Activated CD4-positive, CD25-positive, alpha-beta regulatory T cell treated with anti-CD3 and anti-CD28 coated beads, Interleukin-2, amount 50 U/mL, for 16 hours (primary cell): ENCODE measurements at places on chromosomes 3 and 15.

DNA sequence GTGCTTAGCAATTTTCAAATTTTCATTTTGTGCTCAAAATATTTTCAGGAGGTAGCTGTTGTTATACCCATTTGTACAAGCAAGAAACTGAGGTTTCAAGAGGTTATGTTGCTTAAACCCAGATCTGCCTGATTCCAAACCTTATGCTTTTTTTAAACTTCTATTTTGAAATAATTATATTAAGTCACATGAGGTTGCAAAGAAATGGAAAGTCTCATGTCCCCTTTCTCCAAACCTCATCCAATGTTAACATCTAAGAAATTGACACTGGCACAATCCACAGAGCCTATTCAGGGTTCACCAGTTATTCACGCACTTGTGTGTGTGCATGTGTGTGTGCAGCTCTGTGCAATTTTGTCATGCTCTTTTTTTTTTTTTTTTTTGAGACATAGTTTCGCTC lies 35.1 kb downstream of the B3GNT5 start:
- DNase-seq, result no peak

GRCh38 chr3:72004749-72005292 lies 219.9 kb upstream of the PROK2 start:
- DNase-seq, result no peak

- DNase-seq, result no peak
Observed at GRCh38 chr3:46438831-46439230, 25.9 kb downstream of the LTF start.

GRCh38 chr3:168028086-168028485 lies 67.6 kb downstream of the GOLIM4 start:
- DNase-seq, result no peak

GRCh38 chr3:140472306-140473020 lies 205.4 kb upstream of the TRIM42 start:
- no peak for DNase-seq

DNA sequence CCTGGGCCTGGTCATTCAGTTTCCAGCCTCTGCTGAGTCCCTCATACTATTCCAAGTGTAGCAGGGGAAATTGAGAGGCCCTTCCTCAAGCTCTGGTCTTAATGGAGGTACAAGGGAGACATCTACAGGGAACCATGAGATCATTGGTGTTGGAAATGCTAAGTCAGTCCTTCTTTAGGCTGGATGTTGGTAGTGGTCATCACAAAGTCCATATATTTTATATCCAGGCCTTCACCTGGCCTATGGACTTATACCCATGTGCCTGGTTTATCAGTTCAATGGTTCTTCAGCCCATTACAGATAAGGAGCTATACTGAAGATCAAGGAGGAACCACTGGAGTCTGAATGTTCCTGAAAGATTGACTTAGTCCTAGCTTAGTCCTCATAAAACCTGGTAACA lies 135.0 kb downstream of the STAG1 start:
- DNase-seq, result no peak

DNA sequence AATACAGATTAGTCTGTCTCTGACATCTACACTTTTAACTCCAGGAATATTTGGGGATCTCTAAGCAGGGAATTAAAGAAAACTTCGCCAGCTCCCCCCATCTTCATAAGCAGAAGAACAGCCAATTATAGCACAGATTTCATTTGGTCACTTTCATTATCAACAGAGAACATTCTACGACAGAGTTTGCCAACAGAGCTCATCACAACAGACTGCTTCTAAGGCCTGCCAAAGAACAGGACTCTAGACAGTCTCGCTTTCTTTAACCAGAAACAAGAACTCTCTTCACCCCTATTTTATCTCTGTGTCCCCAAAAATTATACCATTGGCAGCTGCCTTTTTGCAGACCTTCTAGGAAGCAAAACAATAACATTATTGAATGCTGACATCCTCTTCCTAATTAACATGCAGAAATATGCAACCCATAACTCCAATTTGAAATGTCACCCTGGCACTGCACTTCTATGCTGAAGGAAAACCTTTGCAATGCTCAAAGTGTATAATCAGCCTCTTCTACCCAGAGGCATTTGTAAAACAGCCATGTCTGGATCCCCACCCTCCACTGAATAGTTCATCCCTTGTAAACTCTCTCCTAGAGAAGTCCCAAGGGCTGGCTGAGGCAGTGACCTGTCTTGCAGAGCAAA lies 552.8 kb downstream of the MAGI1 start:
- DNase-seq, result no peak

DNA sequence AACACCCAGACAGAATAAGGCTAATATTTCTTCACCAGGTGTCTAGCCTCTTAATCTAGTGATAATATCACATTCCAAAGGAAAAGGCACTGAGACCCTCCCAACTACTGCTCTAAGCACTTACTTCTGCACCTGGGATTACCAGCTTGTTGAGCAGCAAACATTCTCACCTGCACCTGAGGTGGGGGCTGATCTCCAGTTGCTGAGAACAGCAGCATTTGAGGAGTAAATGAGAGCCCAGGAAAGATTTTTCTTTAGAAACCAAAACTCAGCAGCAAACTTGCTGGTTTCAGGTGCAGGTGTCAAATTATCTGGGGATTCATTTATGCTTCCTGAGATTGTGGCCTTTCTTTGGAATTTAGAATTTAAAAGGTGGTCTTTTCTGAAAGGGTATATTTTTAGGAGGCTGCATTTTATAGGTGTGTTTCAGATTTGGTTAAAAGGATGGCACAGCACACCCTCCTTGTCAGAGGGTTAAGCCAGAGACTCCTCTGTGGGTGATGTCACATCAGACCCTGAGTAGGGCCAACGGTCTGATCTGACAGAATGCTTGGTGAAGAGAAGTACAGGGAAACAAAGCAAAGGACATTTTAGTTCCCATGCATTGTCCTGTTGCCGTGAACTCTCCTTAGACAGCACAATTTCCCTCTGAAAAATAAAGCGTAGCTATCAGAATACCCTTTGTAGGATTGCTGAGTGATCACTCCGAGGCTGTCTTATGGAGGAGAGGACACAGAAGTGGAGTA lies 411.0 kb upstream of the ATP11B start:
- DNase-seq, result no peak

DNA sequence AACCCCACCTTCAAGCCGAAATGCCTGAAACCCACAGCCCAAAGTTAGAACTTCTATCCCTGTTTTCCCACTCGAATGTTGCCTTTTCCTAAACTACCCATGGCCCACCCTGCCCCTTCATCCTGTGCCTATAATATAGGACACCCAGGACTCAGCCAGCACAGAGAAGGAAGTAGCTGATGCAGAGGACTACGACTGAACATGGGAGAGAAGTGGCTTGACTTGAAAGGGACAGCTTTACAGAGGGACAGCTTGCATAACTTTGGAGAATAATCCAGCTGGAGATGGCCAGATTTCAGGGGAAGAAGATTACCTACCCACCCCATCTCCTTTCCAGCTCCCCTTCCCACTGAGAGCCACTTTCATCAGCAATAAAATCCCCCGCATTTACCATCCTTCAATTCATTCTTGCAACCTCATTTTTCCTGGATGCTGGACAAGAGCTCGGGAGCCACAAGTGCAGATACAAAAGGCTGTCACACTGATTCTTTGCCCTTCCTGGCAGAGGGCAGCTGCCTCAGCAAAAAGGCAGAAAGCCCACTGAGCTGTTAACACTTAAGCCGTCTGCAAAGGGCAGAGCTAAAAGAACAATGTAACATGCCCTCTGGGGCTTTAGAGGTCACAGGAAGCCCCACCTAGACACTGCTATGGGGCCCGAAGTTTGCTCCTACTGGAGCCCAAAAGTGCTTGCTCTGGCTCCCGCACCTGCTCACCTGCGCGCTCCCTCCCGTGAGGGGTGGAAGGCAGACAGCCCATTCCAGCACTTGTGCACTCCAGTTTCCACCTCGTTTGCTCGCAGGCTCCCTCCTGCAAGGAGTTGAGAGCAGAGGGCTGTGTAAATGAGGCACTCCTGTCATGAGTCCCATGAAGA lies 224.0 kb downstream of the TBC1D5 start:
- DNase-seq, result no peak

DNA sequence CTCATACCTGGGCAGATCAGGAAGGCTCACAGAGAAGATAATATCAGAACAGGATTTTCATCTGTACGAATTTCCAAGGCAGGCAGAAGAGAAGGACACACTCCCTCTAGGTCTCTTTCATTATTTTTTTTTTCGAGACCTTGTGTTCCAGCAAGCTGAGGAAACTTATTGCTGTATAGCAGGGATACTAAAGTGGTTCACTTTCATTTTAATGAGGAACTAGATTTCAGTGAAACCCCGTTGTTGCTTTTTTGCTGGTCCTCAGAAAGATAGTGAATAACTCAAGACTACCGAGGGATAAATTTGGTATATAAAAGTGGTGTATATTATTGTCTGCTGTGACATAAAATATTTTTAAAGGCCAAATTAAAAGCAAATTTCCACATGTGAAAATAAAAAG lies 24.6 kb downstream of the MEIS2 start:
- no peak for DNase-seq

GRCh38 chr3:106067711-106068110 lies 198.9 kb upstream of the CBLB start:
- DNase-seq, result no peak

DNA sequence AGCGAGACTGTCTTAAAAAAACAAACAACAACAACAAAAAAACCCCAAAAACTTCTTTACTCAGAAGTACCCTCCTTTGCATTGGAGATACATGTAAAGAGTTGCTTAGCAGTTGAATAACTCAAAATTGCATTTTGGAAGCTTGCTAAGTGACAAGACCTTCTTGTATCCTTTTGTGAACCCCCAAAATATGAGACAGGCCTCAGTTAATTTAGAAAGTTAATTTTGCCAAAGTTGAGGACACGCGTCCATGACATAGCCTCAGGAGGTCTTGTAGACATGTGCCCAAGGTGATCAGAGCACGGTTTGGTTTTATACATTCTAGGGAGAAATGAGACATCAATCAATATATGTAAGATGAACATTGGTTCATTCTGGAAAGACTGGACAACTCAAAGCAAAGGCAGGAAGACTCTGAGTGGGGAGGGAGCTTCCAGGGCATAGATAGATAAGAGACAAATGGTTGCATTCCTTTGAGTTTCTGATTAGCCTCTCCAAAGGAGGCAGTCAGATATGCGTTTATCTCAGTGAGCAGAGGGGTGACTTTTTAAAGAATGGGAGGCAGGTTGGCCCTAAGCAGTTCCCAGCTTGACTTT lies 1.7 kb upstream of the ARF4 start:
- no peak for DNase-seq

GRCh38 chr3:36908647-36909180 lies 36.1 kb downstream of the TRANK1 start:
- DNase-seq, result no peak

DNA sequence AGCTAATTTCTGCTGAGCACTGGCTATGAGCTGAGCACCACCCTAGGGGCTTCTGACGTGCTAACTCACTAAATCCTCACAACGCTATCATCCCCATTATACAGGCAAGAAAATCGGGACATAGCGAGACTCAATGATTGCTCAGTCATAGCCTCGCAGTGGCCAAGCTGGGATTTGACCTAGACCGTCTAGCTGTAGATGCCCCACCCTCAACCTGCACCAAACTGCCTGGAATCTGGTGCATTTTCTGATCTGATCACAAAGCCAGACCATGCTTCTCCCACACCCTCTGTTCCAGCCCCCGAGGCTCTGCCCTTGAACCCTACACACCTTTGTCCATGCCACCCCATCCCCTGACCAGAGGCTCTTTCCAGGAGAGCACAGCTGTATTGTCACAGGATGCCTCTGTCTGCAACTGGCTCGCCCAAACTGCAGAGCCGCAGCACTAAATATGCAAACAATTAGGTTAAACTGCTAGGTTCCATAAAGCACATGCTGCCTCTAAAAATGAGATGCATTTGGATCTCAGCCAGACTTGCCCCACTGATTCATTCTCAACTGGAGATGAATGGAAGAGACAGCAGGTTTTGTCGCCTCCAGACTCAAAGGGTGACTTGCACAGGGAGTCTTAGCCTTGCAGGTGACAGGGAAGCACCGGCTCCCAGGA lies 95.2 kb downstream of the NUP210 start:
- no peak for DNase-seq

GRCh38 chr15:42707068-42707467 lies 29.9 kb downstream of the CDAN1 start:
- DNase-seq, result no peak

GRCh38 chr3:156847752-156848448 lies 21.7 kb downstream of the LEKR1 start:
- no peak for DNase-seq

DNA sequence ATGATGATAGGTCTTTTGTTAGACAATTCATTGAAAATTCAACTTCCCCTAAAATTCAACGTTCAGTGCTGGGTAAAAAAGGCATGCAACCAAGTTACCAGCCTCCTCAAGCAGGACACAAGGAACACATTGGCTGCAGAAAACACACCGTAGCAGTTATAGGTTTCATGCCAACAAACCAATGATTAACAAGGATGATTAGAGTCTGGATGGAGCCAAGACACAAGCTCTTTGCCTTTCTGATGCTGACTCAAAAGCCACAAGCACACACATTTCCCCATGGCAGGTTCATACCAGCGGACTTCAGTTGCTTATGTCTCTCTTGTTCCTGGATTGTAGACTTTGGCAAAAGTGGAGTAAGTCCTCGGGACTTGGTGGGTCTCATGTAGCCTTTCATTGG lies 105.8 kb downstream of the DHX30 start:
- no peak for DNase-seq

- no peak for DNase-seq
Observed at GRCh38 chr3:51384055-51384725, 901 bp upstream of the MANF start.

- no peak for DNase-seq
Observed at GRCh38 chr15:46129145-46129544, 494.3 kb downstream of the SQOR start.

GRCh38 chr15:56365075-56365711 lies at the start of gene TEX9:
Gene TEX9, plus strand, starts transcription at chr15:56365426. Its CDS starts 25 bp downstream, at chr15:56365451.
- DNase-seq, result peak; percentile 18

DNA sequence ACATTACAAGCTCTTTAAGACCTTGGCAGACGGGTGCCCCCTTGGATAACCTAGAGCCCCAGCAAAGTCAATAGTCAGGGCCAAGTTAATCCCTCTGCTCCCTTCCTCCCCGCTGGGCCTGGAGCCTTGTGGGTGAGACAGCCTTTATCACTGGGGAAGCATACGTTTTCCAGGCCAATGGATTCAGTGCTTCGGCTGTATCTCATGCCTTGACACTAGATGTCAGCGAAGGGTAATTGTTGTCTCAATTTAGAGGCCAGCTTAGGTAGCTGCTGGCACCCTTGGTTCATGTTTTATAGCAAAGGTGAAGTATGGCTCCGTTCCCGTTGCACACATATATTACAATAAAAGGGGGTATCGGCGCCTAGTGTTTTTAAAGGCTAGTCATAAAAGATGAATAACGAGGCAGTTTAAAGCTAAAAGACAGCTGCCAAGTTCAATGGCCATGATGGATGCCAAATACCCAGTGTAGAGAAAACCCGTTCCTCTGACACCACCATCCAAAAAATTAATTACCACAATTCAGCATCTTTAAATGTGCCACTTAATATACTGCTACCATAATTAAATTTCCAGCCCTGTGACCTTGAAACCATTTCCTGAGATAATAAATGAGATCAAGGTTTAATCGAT lies 52.3 kb upstream of the BNIP2 start:
- no peak for DNase-seq
